Fibroblast of the aortic adventitia (primary cell): ENCODE measurements at places on chromosomes 12 and 14. TPM values are rescaled to one million over a fixed set of nuclear protein-coding genes. Genes with fewer than 3 reads are reported as not detected.

- no peak for DNase-seq
Measured at GRCh38 chr14:103960457-103961055, 18.2 kb upstream of the RD3L start.

- no peak for DNase-seq
Measured at GRCh38 chr12:109962398-109962797, 33.8 kb downstream of the GIT2 start.

The VRK1 gene
- 18.6 and 34.0 TPM in 2 replicates for total RNA-seq

The PIP4K2C gene
- total RNA-seq, result 12.4 and 19.4 TPM in 2 replicates

The MGST1 gene
- 203 and 229 TPM in 2 replicates for total RNA-seq
